ENCODE measurements at places on chromosomes 4 and X. TPM values are rescaled to one million over a fixed set of nuclear protein-coding genes. Genes with fewer than 3 reads are reported as not detected.

DNA sequence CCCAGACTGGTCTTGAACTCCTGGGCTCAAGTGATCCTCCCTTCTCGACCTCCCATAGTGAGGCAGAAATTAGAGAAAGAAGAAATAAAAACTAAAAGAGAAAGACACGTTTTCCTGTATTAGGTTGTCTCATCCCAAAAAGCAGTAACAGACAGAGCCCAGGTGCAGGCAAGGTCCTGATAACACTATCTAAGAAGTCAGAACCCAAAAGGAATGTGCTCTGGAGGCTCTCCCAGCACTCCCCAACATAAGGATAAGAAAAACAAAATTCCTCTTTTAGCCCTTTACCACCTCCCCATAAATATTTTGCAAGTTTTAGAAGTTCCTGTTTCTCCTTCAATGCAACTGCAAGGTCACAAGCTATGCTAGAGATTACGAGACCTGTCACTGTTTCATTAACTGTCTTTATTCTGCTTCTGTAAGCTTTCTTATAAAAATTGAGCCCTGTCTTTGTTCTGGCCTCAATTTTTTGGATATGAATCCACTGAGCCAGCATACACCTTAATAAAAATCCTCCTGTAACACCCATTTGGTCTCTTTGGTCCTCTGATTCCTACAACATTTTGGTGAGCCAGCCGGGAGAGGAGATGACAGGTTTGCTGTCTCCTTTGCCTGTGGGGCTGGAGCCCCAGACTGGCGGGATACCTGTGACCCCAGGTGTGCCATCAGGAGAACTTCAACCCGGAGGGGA is 25.9 kb downstream of the LIAS start:
- no peak for DNase-seq

DNA sequence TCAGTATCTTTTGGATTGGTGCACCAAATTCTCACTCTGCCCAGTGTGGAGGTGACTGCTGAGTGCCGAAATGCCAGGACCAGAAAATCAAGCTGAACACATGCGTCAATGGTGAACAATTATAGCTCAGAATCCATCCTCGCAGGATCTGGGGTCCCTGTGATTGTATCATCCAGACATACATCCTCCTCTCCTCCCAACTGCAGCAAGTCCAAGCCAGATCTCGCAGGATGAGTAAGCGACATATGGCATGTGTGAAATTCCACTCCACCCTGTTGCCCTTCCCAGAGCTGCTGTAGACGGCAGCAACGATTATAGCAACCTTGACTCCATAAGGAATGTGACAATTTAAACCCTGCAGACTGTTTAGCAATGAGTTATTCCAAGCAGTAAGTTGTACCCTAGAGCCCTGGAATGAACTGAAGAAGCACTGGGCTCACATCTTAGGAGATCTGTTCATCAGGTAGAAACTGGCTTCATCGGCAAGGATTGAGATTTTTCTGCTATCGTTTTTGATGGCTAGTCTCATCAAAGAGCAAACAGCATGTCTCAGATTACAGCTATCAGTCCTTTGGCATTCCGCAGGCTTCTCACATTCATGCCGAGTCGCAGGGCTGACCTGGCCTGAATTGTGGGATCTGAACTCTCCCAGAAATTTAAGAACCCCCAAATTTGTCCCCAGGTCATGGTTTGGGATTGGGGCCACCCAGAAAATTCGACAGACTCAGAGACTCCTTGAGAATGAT is 35.5 kb upstream of the SORBS2 start:
- DNase-seq = peak; percentile 65

DNA sequence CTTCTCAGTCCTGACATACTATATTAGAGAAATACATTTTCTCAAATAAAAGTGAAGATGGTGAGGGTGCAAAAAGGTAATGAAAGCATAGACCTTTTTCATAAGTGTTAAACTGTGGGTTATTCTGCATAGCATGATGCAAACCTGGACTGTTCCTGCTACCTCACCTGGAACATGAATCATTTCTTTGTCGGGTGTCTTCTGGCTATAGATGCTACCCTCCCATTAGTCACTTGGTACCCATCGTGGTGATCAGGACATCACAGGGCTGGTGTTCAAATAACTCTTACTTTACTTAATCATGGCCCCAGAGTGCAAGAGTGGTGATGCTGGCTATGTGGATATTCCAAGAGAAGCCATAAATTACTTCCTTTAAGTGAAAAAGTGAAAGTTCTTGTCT is 264.7 kb upstream of the AGA start:
- DNase-seq = no peak

- DNase-seq = peak; percentile 60
Measured at GRCh38 chr4:168803732-168804131, 206.3 kb downstream of the CBR4 start.

- no peak for DNase-seq
Measured at GRCh38 chr4:123471655-123472369, 75.2 kb downstream of the SPRY1 start.

DNA sequence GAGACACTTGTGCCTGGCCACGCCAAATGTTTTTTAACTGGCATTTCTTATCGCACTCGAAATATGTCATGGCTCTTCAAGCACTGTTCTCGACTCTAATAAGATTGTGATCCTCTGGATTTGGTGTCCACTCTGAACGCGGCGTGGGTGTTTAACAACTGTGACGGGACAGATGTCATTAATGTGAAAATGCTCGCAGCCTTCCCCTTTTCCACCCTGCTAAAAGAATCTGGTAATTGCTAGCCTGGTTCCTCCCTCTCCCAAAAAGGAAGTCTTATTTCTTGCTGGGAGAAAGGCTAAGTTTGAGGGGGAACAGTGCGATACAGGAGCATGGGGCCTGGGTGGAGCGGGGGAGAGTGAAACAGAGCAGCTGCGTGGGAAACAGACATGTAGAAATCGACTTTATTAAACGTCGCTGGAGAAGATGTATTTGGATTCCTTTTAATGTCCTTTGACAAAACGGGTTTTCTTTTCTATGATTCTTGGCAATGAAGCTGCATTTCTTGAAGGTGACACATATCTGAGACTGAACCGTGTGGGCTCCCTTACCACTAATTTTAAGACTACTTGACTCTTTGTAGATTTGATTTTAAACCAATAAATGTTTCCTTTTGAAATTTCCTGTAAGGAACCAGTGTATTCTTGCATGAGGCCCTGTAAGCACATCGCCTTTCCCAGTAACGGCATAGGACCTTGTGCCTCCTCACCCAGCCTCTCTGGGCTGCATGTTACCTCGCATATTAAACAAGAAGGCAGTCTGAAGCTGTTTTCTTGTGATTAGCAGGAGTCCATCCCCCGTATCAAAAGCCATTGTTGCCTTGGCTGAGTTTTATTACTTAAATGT is 17.8 kb downstream of the TBC1D1 start:
- peak; percentile 28 for DNase-seq

- DNase-seq = no peak
Measured at GRCh38 chrX:23644744-23645143, 22.5 kb upstream of the PRDX4 start.

- no peak for DNase-seq
Measured at GRCh38 chr4:30783751-30784150, 63.6 kb downstream of the PCDH7 start.

GRCh38 chr4:85459736-85460135 is 15.2 kb upstream of the ARHGAP24 start:
- no peak for DNase-seq

DNA sequence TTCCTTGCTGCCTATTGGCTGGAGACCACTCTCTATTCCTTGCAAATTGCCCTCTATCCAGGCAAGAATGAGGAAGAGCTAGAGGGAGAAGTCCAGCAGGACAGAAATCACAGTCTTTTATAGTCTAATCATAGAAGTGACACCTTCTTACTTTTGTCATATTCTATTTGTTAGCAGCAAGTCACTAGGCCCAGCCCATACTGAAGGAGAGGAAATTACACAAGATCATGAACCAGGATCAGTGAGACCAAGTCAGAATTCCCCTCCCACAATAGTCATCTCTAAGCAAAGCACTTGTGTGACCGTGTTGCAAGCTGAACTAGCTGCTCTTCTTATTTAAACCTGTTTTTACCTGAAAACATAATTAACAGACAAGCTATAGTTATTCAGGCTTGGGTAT is 317.7 kb downstream of the INPP4B start:
- DNase-seq = no peak

DNA sequence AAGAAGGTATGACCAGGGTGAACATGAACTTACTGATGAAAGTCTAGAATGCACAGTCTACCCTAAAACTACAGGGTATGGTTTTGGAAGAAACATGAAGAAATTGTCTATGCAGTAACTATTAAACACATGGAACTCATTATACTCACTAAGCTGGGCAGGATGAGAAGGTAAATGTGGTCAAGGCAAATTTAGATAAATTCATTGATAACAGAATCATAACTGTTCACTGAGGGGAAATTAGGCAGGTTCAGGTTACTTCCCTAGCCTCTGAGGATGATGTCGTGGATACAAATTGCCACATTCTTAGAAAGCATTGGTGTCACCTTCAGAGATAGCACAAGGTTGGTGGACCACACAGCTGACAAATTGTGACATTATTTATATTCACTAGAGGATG is 40.4 kb upstream of the MID1IP1 start:
- DNase-seq = no peak

DNA sequence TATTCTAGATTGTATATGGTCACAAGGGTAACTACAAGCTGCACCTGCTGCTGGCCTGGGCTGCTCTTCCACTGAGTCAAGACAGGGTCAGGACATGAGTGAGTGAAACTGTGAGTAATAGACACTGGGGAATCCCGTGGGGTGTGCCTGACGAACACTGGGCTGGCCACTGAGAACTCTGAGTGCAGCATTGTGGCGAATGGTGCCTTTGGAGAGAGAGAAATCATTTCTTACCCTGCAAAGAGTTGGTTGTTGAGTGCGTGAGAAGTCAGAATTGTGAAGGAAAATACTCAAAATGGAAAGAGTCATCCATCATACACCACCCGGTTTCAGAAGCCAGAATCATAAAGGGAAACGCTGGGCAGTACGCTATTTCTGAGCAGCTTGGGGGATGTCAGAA is 43.1 kb upstream of the LSM6 start:
- peak; percentile 3 for DNase-seq

- DNase-seq = peak; percentile 69
Measured at GRCh38 chr4:7194251-7195140, 2.2 kb downstream of the SORCS2 start.

DNA sequence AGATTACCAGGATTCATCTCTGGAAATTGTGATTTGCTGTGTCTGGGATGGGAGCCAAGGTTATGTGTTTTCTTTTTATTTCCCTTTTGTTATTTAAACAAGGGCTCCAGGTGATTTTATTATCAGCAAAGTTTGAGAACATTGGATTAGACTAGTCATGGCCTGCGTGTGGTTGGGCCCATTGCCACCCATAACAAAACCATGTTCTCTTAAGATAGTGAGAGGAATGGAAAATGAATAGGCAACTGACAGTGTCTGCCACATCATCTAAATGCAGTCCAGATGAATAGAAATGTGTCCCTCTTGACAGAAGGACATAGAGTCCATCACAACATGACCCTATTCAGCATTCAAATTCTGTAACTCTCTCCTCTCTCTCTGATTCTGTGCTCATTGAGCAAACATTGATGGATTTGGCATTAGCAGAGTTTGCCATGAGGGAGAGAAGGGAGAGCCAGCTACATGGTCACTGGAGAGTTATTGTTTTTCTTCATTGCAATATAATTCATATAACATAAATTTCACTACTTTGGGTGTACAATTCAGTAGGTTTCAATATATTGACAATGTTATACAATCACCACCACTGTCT is 11.7 kb downstream of the XK start:
- DNase-seq = no peak

- DNase-seq = no peak
Measured at GRCh38 chr4:186137196-186137794, 32.8 kb downstream of the FAM149A start.

GRCh38 chr4:78310007-78310739 is 241.4 kb upstream of the ANXA3 start:
- DNase-seq = no peak

GRCh38 chr4:38230121-38230801 is 270.1 kb downstream of the PTTG2 start:
- DNase-seq = no peak

DHRSX gene
- total RNA-seq = 12.3 TPM

ACSL1 gene
- total RNA-seq = 12.5 TPM

EMCN gene
- total RNA-seq = not detected

SEPSECS gene
- 7.4 TPM for total RNA-seq

TREX2 gene
- total RNA-seq = not detected

CTAG2 gene
- total RNA-seq = 3.8 TPM

CENPI gene
- total RNA-seq = 43.6 TPM

TMEM150C gene
- total RNA-seq = 0.36 TPM

TLL1 gene
- total RNA-seq = not detected

FMR1NB gene
- 59.5 TPM for total RNA-seq

VEGFC gene
- total RNA-seq = 11.0 TPM
